ENCODE measurements at places on chromosomes 12 and 14. TPM values are rescaled to one million over a fixed set of nuclear protein-coding genes. Genes with fewer than 3 reads are reported as not detected.

The CFAP73 gene
- not detected for total RNA-seq

- no peak overlapping the region for H3K27ac ChIP-seq
- DNase-seq: no peak
- H3K4me1 ChIP-seq: peaks cover 41% of the 10 kb centered on the region
- H3K4me3 ChIP-seq: no peak overlapping the region
These were observed 7.5 kb downstream of the MMP17 start for GRCh38 chr12:131835616-131836171.

DNA sequence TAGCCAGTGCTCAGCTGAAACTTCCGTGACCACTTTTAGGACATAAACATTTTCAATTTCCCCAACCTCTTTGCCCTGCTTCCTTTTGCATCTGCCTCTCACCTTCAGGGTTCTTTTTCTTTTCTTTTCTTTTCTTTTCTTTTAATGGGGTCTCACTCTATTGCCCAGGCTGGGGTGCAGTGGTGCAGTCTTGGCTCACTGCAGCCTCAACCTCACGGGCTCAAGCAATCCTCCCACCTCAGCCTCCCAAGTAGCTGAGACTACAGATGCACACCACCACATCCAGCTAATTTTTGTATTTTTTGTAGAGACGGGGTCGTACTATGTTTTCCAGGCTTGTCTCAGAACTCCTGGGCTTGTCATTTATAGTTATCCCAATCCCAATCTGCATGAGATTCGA is 4.7 kb upstream of the LRP10 start:
- peaks cover 12% of the 10 kb centered on the region for H3K4me1 ChIP-seq
- no peaks in the 10 kb centered on the region for H3K36me3 ChIP-seq
- H3K4me3 ChIP-seq: no peak overlapping the region
- H3K27ac ChIP-seq: no peak overlapping the region

DNA sequence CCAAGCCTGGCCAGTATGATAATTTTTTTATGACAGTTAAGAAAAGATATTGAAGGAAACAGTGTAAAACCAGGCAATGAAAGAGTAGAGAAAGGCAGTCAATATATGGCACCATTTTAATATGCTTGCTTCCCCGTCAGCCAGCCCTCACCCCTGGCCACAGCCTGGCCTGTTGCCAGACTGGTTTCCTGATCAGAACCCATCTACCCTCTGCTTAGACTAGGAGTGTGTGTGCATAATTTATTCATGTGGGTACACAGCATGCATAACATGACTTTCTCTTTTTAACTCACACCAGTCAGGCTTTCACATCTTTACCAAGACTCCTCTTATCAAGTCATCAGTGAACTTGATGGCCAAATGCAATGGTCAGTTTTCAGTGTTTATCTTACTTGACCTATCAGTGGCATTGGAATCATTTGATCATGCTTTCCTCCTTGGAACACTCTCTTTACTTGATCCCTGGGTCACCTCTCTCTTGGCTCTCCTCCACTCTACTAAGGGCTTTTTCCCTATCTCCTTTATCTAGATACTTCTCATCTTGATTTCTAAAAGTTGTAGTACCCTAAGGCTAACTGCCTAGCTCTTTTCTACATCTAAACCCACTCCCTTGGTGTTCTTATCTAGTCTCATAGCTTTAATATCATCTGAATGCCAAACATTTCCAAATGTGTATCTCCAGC is 10.0 kb upstream of the GPR19 start:
- H3K27ac ChIP-seq: no peak overlapping the region
- H3K27me3 ChIP-seq: no peaks in the 10 kb centered on the region
- H3K36me3 ChIP-seq: no peaks in the 10 kb centered on the region
- H3K4me3 ChIP-seq: no peak overlapping the region
- peaks cover 15% of the 10 kb centered on the region for H3K4me1 ChIP-seq

The SLCO1C1 gene
- not detected for total RNA-seq

The GPR132 gene
- total RNA-seq: 5.0 TPM

The CRIP2 gene
- 100 TPM for total RNA-seq

The MAP3K9 gene
- 34.0 TPM for total RNA-seq

- H3K27ac ChIP-seq: no peak overlapping the region
- no peaks in the 10 kb centered on the region for H3K27me3 ChIP-seq
- no peak for DNase-seq
- H3K36me3 ChIP-seq: no peaks in the 10 kb centered on the region
- no peaks in the 10 kb centered on the region for H3K4me1 ChIP-seq
These were observed 225.2 kb downstream of the FUT8 start for GRCh38 chr14:65637780-65638179.

The CLEC1A gene
- total RNA-seq: 0.76 TPM

- no peaks in the 10 kb centered on the region for H3K36me3 ChIP-seq
- H3K4me1 ChIP-seq: peaks cover 7% of the 10 kb centered on the region
- H3K27ac ChIP-seq: no peak overlapping the region
- no peaks in the 10 kb centered on the region for H3K27me3 ChIP-seq
- H3K4me3 ChIP-seq: no peak overlapping the region
These were observed 9.5 kb downstream of the POMT2 start for GRCh38 chr14:77311217-77311616.

DNA sequence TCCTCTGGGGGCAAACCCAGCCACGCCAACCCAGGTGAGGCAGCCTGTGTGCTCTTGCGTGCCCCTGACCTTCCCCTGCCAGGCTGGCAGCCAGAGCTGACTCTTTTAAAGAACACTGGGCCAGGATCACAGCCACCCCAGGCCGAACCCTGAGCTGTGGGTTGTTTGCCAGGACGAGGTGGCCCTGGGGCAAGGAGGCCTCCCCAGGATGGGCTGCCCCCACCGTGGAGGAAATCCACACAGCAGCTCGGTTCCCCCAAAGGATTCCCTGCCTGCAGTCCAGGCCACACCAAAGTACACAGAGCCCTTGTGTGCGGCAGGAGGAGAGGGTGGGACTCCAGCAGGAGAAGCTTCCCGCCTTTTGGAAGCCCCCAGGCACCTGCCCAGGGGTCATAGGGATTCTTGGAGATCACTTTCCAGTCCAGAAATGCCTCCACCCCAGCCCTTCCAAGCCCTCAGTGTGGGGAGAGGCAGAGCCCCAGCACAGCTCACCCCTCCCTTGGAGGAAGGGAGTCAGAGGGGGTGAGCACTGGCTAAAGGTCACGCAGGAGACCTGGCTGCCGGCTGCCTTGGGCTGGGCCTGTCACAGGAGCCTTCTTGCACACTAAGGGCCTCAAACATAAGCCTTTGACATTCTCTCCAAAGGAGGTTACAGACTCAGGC is 115.6 kb downstream of the CALM1 start:
- H3K4me1 ChIP-seq: peaks cover 37% of the 10 kb centered on the region
- H3K36me3 ChIP-seq: no peaks in the 10 kb centered on the region
- no peak for DNase-seq
- no peaks in the 10 kb centered on the region for H3K27me3 ChIP-seq

DNA sequence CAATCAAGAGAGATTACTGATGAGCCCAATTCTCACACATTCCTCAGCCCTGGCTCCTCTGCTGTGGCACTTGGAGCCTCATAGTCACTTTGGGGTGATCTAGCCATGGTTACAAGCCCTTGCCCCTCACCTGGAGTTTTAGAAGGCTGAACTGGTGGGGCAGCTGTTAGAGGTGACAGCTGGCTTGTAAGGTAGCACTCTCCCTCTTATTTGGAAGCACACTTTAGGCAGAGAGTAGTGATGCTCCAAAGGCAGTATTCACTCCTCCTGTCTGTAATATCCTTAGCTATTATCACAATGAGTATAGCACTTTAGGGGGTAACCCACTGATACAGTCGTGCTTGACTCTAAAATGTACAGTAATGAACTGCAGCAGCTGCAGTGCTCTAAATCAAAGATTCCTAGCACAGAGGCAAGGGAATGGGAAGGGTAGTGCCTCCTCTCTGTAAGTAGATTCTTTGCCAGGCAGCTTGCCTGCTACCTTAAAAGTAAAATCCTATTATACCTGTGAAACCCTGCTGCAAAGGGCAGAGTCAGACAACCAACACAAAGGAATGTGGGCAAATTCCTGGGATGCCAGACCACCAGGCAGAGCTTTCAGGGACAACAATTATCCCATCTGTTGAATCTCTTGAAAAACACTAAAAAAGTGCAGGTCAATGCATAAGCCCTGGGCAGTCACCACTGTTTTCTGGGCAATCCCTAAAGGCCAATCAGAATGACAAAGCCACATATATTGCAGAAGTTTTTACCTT is 336.3 kb downstream of the NOVA1 start:
- no peak overlapping the region for H3K27ac ChIP-seq
- H3K4me3 ChIP-seq: no peak overlapping the region
- no peaks in the 10 kb centered on the region for H3K27me3 ChIP-seq
- H3K36me3 ChIP-seq: no peaks in the 10 kb centered on the region
- no peak for DNase-seq
- no peaks in the 10 kb centered on the region for H3K4me1 ChIP-seq

DNA sequence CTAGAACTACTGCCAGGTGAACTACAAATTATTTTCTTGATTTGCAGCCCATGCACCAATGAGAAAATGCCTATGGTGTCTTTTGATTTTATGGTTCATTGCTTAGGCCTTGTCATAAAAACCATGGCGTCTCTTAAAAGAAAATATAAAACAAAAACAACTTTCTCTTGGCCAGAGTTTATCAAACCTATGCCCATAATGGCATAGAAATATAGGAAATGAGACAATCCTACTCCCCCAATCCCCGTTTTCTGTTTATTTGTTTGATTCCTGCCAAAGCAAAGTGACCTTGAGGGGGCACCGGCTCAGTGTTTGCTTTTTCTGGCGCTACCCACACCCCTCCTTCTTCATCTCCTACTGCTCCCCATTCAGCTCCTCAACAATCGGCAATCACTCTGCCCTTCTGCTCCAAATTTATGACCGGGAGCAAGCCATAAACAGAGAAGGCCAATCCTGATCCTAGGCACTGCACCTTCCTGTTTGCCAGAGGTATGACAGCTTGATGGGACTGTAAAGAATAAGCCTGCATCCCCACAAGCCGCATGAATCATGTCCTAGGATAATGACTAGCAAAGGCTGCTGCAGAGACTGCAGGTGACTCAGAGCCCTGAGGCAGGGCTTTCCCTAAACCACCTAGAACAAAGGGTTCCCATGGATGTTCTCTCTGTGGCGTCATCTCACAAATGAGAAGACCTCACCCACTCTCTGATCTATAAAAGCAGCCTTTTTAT is 874.9 kb downstream of the NRXN3 start:
- H3K36me3 ChIP-seq: no peaks in the 10 kb centered on the region
- H3K4me1 ChIP-seq: no peaks in the 10 kb centered on the region
- H3K27ac ChIP-seq: no peak overlapping the region

GRCh38 chr14:29442696-29443095 is 485.0 kb downstream of the PRKD1 start:
- no peaks in the 10 kb centered on the region for H3K36me3 ChIP-seq
- H3K27me3 ChIP-seq: no peaks in the 10 kb centered on the region
- H3K4me3 ChIP-seq: no peak overlapping the region
- no peak for DNase-seq
- H3K4me1 ChIP-seq: no peaks in the 10 kb centered on the region
- H3K27ac ChIP-seq: no peak overlapping the region

The NEDD8 gene
- 118 TPM for total RNA-seq

- H3K27ac ChIP-seq: peak overlapping the region; percentile 80
- H3K4me1 ChIP-seq: peaks cover 60% of the 10 kb centered on the region
- no peaks in the 10 kb centered on the region for H3K36me3 ChIP-seq
- no peak overlapping the region for H3K4me3 ChIP-seq
- H3K27me3 ChIP-seq: no peaks in the 10 kb centered on the region
- DNase-seq: no peak
These were observed 27.9 kb downstream of the TMCC3 start for GRCh38 chr12:94622475-94622874.

DNA sequence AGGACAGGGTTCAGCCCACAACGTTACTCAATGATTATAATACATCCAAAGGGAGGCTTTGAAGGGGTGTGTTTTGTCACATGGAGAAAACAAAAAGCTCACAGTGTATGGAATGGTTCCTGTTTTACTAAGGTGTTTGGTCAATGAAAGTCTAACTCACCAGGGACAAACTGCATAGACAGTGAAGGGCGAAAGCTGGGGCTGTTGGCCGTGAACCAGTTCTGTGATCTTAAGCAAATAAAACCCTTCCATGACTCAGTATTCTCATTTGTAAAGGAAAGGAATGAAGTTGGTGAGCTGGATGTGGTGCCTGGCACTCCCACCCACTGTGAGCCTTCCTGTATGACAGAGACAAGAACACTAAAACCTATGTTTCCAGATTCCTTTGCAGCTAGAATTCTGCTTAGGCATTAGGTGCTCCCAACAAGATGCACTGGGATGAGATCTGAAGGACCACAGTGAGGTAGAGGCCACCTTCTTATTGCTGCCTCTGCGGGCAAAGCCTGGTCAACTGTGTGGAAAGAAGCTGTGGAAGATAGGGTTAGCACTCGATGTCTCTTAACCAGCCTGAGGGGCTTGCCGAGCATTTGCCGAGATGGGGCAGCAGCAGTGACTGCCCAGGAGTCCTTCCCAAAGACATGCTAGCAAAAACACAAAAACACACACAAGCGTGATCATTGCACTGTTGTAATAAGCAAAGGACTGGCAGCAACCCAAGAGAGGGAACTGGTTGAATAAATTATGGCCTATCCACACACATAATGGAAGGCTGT is 48.5 kb downstream of the VCPKMT start:
- peaks cover 5% of the 10 kb centered on the region for H3K4me1 ChIP-seq
- no peak for DNase-seq
- H3K36me3 ChIP-seq: no peaks in the 10 kb centered on the region
- peak overlapping the region; percentile 73 for H3K27ac ChIP-seq
- no peaks in the 10 kb centered on the region for H3K27me3 ChIP-seq

DNA sequence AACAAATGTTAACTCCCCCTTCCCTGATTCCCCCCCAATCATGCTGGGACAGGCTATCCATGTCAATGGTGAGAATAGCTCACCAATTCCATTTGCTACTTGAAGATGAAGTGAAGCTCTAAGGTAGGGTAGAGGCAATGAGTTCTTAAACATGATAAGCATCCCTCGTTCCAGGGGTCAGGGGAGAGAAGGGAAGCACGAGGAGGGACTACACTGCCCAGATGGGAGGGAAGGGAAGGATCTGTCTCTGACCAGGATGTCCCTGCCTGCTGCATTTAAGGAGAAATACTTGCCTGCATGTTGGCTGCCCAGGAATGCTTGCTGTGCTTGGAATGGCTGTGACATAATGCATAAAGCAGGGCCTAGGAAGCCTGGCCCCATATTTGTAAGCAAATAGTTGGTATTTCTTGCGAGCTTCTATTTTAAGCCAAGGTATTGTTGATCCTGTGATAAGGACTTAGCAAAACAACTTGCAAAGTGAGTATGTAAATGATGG is 155.1 kb downstream of the CEP83 start:
- no peak overlapping the region for H3K4me3 ChIP-seq
- no peaks in the 10 kb centered on the region for H3K27me3 ChIP-seq
- DNase-seq: no peak
- no peak overlapping the region for H3K27ac ChIP-seq

GRCh38 chr12:18239526-18239925 is 21.8 kb upstream of the PIK3C2G start:
- H3K27ac ChIP-seq: no peak overlapping the region
- no peak for DNase-seq
- H3K4me1 ChIP-seq: no peaks in the 10 kb centered on the region
- no peak overlapping the region for H3K4me3 ChIP-seq
- no peaks in the 10 kb centered on the region for H3K27me3 ChIP-seq
